ENCODE measurements at places on chromosomes 2 and 18.

- DNase-seq: no peak
These were observed 186.5 kb upstream of the NRP2 start for GRCh38 chr2:205495819-205496218.

GRCh38 chr18:25661831-25662230 is 309.9 kb upstream of the ZNF521 start:
- no peak for DNase-seq

DNA sequence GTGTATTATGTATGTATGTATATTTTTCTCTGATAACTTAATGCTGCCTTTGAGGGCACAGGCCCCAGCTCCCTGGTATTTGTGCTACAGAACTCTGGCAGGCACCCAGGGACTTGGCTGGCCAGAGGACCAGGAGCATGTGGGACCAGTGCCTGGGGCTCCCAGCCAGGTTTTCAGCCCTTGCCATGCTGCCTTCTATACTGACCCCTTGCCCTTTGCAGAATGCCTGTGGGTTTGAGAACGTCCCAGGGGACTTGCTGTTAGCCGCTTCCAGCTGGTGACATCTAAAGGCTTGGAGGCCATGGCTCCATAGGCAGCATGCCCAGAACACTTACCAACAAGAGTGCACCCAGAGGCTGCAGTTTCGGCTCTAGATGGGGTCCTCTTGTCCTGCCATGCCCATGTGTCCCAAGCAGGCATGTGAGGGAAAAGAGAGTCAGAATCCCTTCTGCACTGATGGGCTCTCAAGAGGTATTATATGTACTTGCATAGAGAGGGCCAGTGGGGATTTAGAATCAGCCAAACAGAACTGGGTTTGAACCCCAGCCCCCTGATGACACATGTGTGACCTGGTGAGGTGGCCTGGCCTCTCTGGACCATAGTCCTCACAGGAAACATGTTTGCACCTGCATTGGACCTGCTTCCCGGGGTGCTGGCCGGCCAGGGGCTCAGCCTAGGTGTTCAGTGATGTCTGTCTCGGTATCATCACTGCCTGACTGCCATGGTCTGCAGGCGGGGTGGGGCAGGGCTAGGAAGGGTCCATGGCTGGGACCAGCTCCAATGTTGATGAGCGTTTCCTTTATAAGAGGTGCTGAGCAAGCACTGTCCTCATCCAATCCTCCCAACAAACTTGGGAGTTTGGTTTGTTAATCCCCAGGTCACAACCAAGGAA is 119.2 kb upstream of the FHL2 start:
- DNase-seq: no peak

- no peak for DNase-seq
These were observed 32.8 kb downstream of the GRHL1 start for GRCh38 chr2:9984217-9984739.

- no peak for DNase-seq
These were observed 194.7 kb upstream of the HS6ST1 start for GRCh38 chr2:128513116-128513960.

- DNase-seq: peak; percentile 44
These were observed 82.0 kb downstream of the SMAD7 start for GRCh38 chr18:48868468-48869466.

GRCh38 chr2:127063701-127064590 is 43.0 kb downstream of the BIN1 start:
- no peak for DNase-seq

DNA sequence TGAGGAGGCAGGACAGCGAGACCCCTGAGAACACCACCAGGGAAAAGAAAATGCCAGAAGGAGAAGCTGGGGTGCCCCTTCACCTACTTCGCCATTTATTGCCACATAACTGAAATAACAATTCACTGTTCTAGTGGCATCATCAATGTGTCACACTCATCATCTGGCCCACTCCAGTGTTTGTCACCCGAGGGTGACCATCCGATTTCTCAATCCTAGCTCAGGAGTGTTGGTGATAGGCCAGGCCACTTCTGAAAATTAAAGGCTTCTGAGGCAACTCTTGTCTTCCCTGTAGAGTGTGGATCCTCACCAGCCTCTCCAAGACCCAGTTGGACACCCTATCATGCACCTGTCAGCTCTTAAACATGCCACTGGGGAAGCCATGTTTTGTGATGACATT is 62.9 kb upstream of the BZW1 start:
- no peak for DNase-seq

DNA sequence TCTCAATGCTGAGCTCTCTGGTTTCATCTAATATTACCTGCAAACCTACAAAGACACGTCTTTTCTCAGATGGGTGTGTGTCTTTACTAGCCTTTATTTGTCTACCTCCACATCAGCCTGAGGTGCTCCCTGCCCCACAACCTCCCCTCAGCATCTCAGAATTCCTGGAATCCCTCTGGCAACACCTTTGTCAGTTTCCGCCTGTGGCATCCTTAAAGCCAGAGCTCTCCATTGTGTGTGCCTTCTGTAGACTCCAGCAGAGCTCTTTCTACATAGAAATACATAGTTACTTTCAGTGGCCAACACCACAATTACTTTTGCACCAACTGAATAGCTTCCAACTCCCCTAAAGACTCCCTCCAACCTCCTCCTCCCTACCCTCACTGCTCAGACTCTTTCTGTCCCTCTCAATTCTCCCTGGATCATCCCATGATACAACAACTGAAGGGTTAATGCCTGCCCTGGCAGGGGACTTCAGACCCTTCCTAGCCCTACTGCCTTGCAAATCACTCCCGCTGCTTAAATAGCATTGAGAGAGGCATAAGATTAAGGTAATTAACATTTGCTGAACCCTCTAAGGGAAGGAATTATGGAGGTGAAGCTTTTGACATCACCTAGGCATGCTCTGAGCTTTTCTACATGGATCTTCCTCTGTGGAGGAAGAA is 39.6 kb upstream of the RMDN2 start:
- no peak for DNase-seq

- no peak for DNase-seq
These were observed 167.8 kb downstream of the CELF4 start for GRCh38 chr18:37397814-37398213.

GRCh38 chr2:200338692-200339091 is 32.2 kb downstream of the SPATS2L start:
- DNase-seq: no peak

- no peak for DNase-seq
These were observed 402.6 kb downstream of the EIPR1 start for GRCh38 chr2:2974982-2975381.

DNA sequence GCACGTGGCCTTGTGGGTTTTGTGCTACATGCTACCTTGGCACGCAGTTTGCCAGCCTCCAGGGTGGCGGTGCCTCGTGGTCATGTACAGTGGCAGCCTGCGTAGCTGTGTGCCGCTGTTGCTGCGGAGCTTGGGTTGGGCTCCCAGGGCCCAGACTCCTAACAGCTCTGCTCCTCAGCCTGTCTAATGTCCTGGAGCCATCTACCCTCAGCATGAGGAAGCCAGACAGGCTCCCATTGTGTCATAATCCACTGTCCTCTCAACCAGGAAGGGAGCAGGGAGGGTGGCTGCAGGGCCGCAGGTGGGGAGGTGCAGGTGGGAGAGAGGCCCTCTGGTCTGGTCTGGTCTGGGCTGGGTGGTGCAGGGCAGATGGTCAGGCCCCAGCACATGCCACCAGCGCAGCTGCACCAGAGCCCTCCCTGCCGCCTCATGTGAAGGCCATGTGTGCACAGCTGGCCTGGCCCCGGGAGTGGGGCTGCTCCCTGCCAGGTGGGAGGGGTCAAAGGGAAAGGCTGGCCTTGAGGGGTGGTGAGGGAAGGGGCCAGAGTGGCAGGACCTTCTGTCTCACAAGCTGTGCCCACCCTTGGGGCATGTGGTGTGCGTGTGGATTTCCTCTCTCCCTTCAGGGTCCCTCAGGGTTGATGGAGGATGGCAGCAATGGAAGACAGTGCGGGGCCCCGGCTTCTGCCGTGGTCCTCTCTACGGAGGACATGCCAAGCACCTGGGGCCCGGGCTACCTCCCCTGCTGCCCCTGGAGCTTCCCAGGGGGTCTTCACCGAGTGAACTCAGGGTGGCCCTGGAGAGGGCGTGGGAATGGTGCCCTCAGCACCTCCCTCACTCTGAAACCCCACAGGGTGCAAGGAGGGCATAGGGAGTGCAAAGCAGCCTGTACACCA is 4.8 kb downstream of the ATOH8 start:
- DNase-seq: no peak

DNA sequence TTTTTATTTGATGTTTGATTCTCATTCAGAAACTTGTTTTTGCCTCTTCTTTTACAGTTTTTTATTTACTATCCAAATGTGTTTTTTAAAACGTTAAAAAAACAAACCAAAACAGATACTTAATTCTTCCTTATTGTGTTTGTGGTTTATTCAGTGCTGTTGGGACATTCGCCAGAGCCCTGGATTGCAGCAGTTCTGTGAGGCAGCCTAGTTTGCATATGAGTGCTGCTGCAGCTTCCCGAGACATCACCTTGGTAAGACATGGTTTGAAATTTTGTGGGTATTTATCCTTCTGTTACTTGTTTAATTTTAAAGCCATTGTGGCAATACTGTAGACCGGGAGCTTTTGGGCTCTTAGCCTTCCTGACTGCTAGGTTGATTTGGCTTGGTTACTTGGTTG is 91.2 kb downstream of the MTA3 start:
- no peak for DNase-seq

DNA sequence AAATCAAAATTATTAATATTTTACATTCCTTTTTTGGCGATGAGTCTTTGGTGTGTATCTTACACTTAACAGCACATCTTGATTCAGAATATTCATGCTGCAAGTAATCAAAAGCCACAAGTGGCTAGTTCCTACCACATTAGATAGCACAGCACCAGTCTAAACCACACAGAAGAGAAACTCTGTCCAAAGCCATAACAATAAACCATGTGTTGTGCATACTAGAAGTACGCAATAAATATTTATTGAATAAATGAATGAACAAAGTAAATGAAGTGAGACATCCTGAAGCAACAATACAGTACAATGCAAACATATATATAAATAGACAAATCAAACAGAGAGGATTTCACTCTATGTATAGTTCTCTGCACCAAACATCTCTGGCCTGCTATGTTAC is 287.3 kb downstream of the EXOC6B start:
- no peak for DNase-seq

DNA sequence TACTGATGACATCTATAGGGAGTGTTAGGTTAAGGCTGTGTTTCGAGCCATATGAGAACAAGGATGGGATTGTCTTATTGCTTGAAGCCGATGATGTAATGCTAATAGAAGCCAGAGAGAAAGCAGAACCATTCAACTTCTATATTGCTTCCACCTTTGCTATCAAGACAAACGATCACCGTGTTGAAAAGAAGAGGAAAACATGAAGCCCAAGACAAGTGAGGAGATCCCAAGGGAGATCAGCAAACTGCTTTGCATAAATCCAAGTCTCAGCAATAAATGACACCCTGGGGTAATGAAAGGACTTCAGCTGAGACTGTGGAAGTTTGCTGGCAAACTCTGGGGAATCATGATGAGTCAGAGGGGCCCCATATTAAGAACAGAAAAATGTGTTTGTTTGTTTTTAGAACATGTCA is 206.2 kb downstream of the NCKAP5 start:
- no peak for DNase-seq

DNA sequence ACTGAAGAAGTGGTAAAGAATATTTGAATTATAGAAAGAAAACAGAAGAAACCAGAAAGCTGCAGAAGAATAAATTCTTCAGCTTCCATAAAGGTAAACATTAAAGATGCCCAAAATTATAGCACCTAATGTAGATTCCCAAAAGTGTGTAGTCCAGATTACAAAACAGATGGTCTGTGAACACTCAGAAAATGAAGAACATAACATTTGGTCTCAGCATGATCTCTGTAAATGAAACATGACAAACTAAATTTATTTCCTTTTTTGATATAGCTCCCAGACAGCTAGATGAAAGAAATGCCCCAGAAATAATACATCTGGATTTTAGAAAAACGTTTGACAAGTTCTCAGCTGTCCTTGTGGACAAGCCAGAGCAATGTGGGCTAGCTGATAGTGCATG is 794.2 kb upstream of the NXPH2 start:
- DNase-seq: no peak

GRCh38 chr18:13684546-13684945 is 41.8 kb downstream of the FAM210A start:
- DNase-seq: no peak

- no peak for DNase-seq
These were observed 24.4 kb downstream of the KLF7 start for GRCh38 chr2:207141386-207141785.

DNA sequence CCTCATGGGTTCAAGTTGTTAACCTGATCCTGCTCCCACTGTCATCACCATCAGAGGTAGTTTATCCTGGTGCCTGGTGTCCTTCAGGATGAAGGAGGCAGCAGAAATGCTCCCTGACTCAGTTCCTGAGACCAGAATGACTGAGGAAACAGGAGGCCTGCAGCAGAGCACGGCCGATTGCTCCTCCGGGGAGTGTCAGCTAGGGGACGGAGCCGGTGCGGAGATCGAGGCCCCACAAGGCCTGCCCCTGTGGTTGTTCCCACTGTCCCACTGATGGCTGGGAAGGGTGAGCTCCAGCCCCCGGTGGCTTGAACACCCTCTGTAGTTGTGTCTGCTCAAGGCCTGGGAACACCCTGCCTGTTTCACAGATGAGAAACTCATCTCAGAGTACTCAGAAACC is 45.6 kb downstream of the SH3BP4 start:
- DNase-seq: no peak

DNA sequence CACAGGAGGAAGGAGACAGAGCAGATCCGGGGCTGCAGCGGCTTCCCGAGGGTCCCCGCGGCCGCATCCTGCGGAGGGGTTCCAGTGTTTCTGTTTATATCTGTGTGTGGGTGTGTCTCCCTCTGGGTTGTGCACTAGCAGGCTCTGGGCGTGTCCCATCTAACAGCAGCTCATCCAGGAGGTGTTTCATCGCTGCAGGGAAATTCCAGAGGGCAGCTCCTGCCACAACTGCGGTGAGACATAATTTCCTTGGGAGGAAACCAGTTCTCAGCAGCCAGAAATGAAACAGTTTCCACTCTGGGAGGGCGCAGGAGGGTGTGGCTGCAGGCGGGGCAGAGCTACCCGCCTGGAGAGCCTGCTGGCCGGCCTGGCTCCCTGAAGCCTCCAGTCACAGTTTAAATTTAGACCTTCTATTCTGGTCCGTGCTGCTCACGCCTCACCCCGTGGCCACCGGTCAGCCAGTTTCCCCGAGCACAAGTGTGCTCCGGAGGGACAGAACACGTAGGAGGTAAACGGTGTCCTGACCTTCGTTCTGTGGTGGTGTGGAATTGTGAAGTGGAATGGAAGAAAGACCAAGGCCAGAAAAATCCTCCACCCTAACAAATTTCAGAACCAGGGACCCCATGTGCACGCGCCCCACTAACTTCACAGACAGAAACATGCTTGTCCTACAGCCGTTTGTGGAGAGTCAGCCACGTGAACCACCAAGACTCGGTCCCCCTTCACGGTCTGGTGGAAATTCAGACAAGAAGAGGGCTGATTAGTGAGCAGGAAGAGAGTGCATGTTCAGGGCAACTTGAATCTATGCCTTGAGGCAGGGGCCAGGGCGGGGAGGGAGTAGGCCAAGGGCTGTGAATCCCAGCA is 50.2 kb downstream of the TEX44 start:
- peak; percentile 55 for DNase-seq

All from stimulated activated CD4-positive, alpha-beta T cell treated with anti-CD3 and anti-CD28 coated beads, Interleukin-2, amount 100 ng/mL, for 48 hours (primary cell).